ENCODE measurements at places on chromosomes 5 and 9.
A peak's percentile ranks its signal among the peaks of the same experiment; 100 is the strongest.

GRCh38 chr9:36980148-36980974 is 53.7 kb downstream of the PAX5 start:
- no peak for DNase-seq

DNA sequence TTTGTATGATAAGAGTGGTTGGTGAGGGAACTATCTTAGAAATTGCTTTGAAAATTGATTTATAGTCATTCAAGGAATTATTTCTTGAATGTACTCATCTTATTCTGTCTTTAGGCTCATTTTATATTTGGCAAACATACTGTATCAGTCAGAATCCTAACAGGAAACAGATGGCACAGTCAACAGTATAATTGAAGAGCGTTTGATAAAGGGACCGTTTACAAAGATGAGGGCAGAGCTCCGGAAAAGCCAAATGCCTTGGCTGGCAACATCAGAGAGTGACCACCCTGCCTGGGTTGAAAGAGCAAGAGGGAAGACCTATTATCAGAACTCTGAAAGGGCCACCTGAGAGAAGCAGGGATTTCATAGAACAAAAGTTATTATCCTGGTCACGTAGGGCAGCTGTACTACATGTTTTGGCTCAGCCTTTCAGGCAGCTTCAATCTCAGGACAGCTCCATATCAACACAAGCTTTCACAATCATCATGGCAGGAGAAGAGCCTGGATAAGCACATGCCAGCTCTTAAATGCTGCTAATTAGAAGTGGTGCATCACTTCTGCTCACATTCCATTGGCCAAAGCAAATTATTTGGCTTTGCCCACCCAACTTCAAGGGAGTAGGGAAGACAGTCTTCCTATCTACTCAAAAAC is 47.2 kb upstream of the ARL15 start:
- DNase-seq: no peak

- no peak for DNase-seq
Measured at GRCh38 chr5:41636605-41637004, 126.2 kb upstream of the PLCXD3 start.

- no peak for DNase-seq
Measured at GRCh38 chr5:170691657-170692056, 91.9 kb upstream of the GABRP start.

DNA sequence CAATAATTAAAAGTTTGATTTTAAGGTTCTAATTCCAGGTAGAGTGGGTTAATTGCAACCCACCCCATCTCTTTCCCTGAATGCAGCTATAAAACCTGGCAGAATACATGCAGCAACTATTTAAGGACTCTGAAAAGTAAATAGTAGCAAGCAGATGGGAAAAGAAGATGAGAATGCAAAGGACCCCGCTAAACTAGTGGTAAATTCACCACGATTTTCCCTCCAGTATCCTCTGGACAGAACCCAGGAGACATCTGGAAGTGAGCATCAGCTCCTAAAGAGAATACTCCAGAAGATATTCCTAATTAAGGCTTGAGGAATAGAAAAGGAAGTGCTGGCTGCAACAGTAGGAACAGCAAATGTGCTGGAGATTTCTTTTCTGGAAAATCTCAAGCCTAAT is 170.9 kb downstream of the FRMD3 start:
- no peak for DNase-seq

GRCh38 chr9:95494416-95495371 is 22.1 kb downstream of the PTCH1 start:
- DNase-seq: peak; percentile 75

DNA sequence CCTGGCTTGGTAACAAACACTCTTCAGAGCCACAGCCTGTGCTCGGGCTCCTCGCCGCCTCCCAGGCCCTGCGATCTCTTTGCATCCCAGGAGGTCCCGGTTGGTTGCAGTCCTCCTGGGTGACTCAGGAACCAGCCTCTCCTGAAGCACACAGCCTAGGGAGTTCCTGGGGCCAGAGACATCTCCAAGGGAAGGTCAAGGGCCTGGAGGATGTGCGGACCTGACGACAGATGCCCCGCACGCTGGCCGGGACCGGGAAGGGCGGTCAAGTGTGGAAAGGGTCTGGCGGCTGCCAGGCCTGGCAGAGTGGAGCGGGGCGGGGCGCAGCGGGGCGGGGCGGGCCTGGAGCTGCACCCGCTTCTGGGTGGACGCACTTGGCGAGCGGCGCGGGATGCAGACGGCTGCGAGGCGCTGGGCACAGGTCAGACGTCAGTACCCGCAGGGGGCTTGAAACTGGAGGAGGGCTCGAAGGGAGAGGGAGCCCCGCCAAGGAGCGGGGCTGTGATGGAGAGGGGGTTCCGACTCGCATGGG is 45.0 kb upstream of the PRSS3 start:
- no peak for DNase-seq

- DNase-seq: no peak
Measured at GRCh38 chr5:134174841-134175839, 1.6 kb downstream of the SKP1 start.
